ENCODE measurements at places on chromosomes 3 and 15.
A peak's percentile ranks its signal among the peaks of the same experiment; 100 is the strongest.

DNA sequence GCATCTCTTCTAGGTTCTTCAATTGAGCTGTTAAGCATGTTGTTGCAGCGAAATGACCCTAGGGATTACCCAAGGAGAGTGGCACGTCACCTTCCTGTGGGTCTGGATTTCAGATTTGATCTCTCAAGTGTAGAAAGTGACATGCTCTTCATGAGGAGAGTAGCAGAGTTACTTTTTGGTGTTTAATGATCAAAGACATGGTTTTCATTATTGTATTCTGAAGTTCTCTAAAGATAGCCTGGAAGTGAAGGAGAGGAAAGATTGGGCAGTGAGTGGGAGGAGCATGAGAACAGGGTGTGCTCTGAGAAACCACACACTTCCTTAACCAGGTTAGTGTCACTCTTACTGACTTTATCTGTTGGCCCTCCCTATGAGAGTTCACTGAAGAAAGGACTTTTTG lies 153.6 kb downstream of the AKAP13 start:
- DNase-seq, result no peak

DNA sequence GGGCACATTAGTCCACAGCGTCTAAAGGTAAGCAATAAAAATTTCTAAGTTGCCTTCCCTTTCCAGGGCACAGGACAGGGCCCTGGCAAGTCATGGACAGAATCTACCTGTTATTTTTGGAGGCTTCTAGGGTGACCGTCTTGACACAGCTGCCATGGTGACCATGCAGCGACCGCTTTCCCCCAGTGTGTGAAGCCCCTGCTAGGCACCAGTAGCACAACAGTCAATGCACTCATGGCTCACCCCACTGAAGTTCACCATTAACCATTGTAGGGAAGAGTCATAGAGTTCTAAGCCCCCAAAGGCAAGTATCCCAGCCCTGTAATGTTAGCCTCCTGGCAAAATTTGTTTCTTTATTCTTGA lies 43.8 kb upstream of the SLCO2A1 start:
- DNase-seq, result no peak

DNA sequence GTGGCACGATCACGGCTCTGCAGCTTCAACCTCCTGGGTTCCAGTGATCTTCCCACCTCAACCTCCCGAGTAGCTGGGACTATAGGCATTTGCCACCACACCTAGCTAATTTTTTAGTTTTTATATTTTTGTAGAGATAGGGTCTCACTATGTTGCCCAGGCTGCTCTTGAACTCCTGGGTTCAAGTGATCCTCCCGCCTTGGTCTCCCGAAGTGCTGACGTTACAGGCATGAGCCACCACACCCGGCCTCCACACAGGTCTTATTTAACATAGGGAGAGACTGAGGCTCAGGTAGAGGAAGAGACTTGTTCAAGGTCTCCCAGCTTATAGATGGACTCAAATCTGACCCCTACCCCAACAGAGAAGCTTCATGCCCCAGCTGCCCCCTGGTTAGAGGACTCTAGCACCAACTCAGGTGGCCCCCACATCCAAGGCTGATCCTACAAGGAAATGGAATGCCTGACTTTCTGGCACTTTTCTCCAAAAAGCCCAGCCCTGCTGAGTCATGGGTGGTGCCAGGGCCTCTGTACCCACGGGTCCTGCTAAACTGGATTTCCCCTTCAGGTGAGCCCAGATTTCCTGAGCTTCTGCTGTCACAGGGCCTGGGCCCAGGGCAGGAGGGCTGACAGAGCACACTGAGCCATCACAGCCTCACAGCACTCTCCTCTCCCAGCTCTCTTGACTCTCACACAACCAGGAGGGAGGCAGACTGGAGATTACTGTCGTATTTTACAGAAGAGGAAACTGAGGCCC lies 5.6 kb downstream of the TMEM40 start:
- no peak for DNase-seq

DNA sequence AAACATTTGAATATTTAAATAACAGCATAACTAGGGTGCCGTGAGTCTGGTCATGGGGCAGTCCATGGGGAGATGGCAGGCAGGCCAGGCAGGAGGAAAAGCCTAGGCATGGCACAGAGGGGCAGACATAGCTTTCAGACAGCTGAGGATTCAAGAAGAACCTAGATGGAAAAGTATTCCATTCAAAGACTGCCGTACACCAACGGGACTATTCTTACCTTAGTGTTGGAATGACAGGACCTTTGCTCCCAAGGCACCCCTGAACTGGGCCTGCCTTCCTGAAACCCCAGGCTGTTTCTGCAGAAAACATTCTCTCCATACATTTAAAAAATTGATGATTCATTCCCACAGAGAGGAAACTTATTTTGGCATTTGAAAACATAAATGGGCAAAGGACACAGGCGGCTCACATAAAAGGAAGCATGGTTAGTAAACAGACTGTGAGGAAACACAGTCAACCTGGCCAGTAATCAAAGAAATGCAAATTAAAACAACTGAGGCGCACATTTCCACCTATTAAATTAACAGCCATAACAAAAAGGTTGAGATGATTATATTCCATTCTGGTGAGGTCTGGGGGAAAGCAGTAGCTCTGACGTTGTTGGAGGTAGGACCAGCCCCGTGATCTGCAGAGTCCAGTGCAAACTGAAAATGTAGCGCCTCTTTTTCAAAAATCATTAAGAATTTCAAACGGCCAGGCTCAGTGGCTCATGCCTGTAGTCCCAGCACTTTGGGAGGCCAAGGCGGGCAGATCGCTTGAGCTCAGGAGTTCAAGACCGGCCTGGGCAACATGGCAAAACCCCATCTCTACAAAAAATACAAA lies 71.3 kb upstream of the SMAD3 start:
- DNase-seq, result no peak

DNA sequence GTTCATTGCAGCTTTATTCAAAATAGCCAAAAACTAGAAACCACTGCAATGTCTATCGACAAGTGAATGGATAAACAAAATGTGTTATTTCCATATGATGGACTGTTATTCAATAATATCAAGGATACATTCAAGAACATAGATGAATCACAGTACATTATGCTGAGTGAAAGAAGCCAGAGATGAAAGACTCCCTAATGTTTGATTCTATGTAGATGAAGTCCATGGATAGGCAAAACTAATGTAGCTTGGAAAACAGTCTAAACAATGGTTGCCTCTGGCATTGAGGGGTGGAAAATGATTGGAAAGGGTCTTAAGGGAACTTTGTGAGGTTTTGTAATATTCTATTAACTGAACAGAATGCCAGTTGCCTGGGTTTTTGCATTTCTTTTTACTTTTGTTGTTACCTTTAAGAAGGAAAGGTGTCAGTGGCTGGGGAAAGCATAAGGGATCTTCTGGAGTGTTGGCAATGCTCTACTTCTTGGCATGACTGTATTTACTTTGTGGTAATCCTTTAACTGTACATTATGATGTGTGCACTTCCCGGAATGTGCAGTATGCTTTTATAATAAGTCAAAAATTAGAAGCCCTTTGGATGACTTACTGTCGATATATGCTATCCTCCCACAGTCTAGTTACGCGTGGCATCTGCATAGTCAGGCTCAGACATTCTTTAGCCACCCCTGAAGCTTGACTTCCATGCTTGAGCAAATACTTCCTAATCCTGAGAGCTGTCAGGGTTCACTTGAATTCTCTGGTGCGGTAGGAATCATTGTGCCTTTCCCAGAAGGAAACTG lies 20.5 kb upstream of the ATP10A start:
- peak; percentile 73 for DNase-seq

GRCh38 chr3:37859354-37859753 lies 2.3 kb upstream of the CTDSPL start:
- no peak for DNase-seq

DNA sequence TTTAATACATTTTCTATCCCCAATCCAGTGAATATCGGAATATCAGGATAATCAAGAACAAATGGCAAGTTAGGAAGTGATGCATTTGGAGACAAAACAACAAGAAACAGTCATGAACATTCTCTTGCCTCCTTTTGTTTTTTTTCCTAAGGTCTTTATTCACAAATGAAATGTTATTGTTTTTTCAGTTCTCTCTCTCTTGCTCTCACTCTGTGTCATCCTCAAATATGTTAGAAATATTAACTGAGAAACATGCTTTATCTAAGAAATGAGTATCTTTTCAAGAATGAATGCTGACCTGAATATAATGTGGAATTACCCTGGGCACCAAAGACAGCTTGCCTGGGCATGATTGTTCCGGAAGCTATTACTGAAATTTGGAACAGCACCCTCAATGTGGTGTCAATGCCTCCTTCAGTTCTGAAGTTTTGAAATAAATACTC lies 51.3 kb downstream of the RBMS3 start:
- DNase-seq, result no peak

- no peak for DNase-seq
These were observed 34.5 kb downstream of the SLCO2A1 start for GRCh38 chr3:133995264-133995663.

DNA sequence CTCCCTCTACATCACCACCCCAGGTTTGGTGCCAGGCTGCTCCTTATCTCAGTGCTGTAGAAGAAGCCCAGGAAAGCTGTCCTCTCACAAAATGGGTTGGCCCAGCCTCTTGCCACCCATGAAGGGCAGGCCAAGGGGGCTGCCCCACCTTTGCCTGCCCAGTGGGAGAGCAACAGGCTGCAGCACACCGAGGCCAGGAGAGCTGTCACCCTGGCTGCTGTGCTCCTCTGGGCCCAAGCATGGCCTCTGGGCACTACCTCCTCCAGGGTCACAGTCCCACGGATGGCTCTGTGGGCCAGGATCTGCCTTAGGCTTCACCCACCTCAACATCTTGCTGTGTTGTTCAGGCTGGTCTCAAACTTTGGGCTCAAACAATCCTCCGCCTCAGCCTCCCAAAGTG lies 6.4 kb upstream of the STAB1 start:
- no peak for DNase-seq

DNA sequence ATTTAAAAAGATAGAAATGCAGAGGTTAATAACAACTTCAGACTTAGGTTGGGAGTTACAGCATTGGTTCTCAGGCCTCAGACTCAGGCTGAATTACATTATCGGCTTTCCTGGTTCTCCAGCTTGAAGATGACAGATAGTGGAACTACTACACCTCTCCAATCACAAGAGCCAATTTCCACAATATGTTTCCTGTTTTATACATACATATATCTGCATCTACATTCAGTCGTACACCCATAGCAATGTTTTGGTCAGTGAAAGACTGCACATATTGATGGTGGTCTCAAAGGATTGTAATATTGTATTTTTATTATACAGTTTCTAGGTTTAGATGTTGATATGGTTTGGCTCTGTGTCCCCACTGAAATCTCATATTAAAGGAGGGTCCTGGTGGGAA lies 35.4 kb downstream of the AADACL2 start:
- DNase-seq, result no peak

GRCh38 chr3:169913323-169913722 lies 2.0 kb downstream of the SAMD7 start:
- no peak for DNase-seq

DNA sequence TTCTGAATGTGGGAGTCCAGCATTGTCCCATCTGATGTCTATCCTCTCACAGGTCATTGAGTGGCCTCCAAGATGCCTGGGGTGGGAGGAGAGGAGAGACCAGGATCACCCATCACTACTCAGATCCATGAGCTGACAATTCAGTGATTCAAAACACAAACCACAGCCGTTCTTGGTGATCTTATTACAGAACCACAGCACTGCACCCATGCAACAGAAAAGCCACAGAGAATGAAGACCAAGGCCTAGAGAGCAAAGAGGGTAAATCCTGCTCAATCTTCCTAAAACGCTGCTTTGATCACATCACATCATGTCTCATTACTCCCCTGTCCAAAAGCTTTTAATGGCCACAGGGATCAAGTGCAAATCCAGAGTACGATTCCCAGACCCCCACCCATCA lies 23.5 kb downstream of the ANP32A start:
- no peak for DNase-seq

DNA sequence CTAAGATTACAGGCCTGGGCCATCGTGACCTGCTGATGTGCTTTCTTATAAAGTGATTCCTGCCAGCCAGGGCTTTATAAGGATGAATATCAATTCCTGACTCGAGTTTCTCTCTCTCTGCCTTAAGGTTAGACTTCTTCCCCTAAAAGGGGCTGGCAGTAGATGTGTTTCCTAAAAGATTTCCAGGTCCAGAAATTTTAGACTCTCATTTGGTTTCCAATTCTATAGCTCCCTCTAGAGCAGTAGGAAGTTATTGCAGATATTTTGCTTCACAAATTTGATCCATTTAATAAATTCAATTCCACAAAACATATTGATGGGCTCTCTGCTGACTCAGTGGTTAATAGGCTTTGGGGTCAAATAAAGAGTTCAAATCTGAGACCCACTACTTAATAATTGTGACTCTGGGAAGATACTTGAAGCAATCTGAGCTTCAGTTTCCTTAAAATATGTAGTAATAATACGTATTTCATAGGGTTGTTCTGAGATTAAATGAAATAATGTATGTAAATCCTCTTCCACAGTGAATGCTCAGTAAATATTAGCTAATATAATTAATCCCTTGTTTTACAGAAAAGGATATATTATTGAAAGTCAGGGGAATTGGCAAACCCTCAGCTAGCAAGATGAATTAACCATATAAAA lies 2.1 kb downstream of the TRIM69 start:
- DNase-seq, result no peak

DNA sequence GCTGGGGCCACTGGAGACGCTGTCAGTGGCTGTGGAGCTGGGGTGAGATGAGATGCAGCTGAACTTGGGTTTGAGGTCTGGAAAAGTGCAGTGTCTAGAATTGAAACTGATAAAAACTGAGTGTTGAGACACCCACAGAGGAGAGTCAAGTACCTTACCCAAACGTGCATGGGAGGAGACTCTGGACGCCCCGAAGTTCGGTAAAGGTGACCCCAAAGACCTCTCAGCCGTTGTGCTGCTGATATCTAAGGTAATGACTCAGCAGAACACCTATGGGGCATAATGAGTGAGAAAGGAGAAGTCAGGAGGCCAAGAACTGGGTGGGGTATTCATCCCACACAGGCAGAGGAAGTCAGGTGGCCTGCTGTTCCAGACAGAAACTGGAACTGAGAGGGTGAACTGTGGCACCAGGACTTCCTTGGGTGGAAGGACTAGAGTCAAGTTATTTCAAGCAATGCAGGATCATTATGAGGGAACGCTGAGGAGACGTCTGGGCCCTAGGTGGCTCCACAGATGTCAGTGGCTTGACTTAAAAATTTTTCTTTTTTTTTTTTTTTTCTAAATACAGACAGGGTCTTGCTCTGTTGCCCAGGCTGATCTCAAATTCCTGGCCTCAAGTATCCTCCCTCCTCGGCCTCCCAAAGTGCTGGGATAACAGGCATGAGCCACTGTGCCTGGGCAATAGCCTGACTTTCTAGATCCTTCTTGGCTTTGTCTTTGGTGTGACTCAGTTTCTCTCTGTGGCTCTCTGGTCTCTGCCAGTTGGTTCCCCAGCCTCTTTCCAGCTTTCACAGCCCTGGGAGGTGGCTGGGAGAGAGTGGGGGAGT lies 67.6 kb upstream of the GCNT3 start:
- no peak for DNase-seq

- DNase-seq, result no peak
These were observed 42.6 kb upstream of the GCSAM start for GRCh38 chr3:112175646-112176045.
